ENCODE measurements at places on chromosomes 3 and 15.
A peak's percentile ranks its signal among the peaks of the same experiment; 100 is the strongest.

GRCh38 chr15:90262426-90262825 is 3.0 kb upstream of the NGRN start:
- DNase-seq = no peak

GRCh38 chr3:13517253-13517977 is 31.5 kb upstream of the FBLN2 start:
- DNase-seq = no peak

GRCh38 chr3:193665370-193665989 is 72.5 kb downstream of the OPA1 start:
- peak; percentile 34 for DNase-seq

DNA sequence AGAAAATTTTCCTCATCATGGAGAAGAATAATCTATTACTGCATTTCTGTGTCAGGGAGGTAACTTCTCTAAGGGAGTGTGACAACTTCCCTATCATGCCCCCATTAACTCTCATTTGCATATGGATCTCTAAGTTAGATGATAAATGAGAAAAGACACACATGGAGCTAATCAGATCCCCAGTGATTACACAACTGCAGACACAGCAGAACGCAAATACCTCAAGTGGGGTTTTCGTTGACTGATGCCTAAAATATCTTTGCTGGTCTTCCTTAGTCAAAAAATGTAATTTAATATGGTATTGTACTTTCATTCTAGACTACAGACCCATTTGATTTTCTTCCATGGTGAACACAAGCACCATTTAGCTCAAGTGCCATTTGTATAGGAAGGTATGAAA is 630.5 kb downstream of the TBL1XR1 start:
- DNase-seq = no peak

DNA sequence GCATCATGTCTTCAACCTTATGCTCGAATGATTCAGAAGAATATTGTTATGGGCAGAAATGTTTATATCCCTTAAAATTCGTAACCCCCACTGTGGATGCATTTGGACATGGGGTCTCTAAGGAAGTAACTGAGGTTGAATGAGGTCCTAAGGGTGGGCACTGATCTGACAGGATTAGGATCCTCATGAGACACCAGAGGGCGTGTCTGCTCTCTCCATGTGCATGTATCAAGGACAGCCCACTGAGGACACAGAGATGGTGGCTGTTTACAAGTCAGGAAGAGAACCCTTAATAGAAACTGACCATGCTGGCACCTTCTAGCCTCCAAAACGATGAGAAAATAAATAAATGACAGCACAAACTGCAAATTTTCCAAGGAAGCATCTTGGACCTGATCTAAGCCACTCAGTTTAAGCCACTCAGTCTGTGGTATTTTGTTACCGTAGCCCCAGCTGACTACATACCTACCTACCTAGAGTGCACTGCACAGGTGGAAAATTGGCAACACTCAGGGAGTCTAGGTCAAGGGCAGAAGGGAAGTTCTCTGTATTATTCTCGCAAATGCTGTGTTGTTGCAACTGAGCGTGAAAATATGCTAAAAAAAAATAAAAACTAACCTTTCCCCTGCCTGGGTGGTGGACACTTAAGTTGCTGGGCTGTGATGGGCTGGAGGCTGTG is 126.6 kb downstream of the TJP1 start:
- no peak for DNase-seq

Measured in kidney capillary endothelial cell (primary cell).